ENCODE measurements at places on chromosomes 2 and 18.

DNA sequence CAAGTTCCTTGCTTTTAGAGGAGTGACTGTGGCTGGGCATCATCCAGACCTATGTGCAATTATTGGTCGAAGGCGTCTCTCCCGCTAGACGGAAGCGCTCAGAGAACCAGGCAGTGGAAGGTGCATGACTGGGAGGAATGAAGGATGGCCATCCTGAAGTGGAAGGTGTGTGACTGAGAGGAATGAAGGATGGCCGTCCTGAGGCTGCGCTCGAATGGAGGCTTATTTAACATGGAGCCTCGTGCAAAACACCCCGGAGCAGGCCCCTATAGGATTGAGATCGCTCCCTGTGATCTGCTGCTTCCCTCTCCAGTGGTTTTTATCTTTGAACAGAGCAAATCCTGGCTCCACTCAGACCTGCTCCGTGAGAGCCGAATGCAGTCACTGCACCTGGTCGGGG is 140.2 kb upstream of the ID2 start:
- DNase-seq = no peak

GRCh38 chr2:216181351-216181750 is 72.2 kb downstream of the XRCC5 start:
- DNase-seq = no peak

DNA sequence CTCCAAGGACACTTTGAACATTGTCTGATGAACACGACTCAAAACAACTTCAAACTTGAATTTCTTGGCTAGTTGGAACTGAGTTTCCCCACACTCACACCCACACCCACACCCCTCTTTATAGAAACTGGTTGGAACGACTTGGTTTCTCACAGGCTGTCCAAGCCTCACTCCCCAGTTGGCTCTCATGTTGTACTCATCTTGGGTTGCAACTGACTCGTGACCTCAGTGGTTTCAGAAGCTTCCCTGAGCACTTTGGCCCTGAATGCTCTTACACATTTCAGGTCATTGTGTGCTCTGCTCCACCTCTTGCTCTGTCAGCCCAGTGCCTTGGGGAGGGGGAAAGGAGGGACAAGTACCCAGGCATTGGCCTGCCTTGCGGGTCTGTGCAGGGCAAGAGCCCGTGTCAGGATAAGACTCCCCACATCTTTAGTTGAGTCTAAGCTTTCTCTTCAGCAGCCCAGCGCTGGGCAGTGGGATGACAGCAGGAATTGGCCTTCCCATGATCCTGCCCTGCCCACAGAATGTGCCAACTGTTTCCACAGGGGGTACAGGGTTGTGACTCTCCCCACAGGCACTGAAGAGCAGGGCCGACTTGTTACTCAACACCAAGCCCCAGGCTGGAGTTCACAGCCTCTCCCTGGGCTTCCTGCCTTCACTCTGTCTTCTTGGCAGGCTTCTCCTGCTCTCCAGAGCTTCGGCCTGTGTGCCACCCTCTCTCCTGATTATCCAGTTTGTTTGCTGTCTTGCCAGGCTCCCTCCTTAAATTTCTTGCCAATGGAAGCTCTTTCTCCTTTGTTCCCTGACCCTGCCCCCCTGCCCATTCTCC is 104.6 kb downstream of the RTN4 start:
- DNase-seq = no peak

DNA sequence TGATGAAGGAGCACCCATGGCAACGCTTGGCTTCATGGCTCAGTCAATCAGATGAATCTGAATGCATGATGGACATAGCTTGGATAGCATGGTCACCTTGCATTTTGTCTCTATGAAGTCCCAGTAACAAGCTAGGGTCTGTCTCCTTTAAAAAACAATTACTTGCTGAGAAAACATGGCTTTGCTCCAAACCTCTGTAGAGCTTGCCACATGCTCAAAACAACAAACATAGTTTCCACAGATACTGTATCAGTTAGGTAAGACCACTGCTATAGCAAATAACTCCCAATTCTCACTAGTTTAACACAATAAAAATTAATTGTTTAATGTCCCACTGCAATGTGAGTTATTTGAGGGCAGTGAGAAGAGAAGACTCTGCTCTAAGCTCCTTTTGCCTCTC is 401.0 kb downstream of the IRS1 start:
- no peak for DNase-seq

GRCh38 chr2:11697103-11697871 is 27.3 kb upstream of the NTSR2 start:
- DNase-seq = no peak

DNA sequence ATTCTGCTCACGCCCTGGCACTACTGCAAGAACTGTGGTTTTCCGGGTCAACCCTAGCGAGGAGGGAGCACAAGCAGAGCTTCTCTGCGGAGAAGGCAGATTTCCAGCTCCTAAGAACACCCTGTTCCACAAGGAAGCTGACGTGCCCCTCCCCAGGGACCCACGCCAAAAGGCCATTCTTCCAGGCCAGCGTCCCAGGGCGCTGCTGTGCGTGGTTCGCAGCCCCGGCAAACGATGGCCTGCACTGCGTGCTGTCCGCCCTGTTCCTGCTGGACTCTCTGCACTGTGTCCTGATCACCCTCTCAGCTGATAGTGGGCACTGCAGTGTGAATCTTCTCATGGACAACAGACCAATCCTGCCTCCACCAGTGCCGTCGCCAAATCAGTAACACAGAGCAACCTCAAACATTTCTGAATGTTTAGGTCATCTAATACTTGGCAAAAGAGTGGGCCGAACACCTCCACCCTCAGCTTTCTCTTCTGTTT is 49.1 kb downstream of the ADI1 start:
- no peak for DNase-seq

GRCh38 chr2:188475945-188476344 is 184.3 kb downstream of the GULP1 start:
- DNase-seq = no peak

- no peak for DNase-seq
These were observed 128.4 kb upstream of the CBLN2 start for GRCh38 chr18:72672364-72673184.

DNA sequence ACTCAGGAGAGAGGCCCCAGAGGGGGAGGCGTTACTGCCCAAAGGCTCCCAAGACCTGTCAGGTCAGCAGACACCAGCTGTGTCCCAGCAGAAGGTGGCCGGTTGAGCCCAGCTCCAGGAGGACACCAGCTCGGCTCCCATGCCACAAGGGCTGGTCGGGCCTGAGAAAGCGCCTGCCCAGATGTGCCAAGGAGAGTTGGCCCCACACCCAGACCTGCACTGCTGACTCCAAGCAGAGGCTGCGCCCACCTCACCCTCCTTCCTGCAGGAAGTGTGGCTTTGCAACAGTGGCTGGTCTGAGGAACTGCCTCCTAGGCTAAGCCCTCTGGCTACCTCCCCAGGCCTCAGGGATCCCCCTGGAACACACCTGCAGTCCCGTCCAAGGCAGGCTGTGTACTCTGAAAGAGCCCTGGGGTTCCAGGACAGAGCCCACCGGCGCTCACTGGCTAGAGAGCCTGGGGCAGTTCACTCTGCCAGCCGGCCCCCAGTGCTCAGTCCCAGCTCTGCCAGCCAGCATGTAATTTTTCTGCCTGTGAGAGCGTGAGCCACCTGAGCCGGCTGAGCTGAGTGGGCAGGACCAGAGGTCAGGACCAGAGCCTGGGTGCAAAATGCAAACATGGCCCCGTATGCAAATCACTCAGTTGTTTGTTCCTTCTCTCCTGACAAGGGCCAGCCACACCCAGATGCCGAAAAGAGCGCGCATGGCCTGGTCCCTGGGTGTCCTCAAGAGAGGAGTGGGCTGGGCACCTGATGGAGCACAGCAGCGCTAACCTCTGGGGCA is 36.9 kb upstream of the PTMA start:
- DNase-seq = no peak

- DNase-seq = no peak
These were observed 111.7 kb upstream of the SCN1A start for GRCh38 chr2:166239548-166239947.

- no peak for DNase-seq
These were observed 83.6 kb downstream of the SESTD1 start for GRCh38 chr2:179181002-179181401.

DNA sequence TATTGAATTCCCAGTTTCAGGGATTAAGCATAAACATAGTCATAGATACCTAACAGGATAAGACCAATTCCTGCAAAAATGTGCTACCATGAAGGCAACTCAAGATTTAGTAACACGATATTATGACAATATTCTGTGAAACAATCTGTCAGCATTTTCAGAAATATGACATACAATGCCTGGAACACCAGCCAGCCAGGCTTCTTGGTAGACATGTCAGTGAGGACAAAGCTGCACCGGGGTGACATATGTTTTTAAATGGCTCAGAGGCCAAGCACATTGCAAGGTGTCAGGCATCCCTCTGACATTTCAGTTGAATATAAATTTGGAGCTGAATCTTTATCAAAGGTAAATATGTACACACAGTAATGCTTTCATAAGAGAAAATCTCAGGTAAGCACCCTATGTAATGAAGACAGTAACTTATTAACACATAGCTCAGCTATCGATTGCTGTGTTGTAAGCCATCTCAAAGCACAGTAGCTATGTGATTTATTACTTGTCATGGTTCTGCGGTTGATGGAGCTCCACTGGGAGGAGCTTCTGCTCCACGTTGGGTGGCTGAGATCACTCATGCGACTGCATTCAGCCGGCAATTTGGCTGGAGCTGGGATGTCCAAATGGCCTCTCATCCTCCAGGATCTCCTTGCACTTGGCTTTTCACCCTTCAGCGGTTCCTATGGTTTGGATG is 31.9 kb upstream of the EML6 start:
- DNase-seq = no peak

- no peak for DNase-seq
These were observed 225.1 kb upstream of the LRRTM1 start for GRCh38 chr2:80529466-80530165.

GRCh38 chr2:773256-774160 is 96.3 kb upstream of the TMEM18 start:
- no peak for DNase-seq

DNA sequence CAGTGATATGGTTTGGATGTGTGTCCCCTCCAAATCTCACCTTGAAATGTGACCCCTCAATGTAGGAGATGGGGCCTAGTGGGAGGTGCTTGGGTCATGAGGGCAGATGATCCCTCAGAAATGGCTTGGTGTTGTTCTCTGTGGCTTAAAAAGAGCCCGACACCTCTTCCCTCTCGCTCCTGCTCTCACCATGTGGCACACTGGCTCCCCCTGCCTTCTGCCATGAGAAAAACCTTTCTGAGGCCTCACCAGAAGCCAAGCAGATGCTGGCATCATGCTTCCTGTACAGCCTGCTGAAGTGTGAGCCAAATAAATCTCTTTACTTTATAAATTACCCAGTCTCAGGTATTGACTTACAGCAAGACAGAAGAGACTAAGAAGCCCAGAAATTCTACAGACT is 357.1 kb downstream of the NRXN1 start:
- DNase-seq = no peak

- DNase-seq = no peak
These were observed 15.5 kb downstream of the GORASP2 start for GRCh38 chr2:170944545-170944944.

DNA sequence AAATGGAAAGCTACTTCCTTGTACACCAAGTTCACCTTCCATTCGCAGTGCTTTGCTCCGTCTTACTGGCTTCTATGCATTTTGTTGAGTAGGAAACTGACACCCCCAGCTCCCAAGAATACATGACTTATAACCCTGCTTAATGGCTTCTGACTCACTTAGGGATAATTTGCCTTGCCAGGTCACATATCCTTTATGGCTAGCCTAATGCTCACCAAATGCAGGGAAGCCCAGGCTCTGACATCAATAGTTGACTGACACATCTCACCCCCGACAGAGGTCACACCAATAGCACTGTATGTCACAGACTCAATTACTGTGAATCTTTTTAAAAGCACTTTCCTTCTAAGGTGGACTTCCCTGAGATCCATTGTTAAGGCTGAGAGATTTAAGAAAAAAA is 147.2 kb downstream of the DTNA start:
- DNase-seq = no peak

- DNase-seq = no peak
These were observed 91.2 kb downstream of the GLI2 start for GRCh38 chr2:120826716-120827410.

DNA sequence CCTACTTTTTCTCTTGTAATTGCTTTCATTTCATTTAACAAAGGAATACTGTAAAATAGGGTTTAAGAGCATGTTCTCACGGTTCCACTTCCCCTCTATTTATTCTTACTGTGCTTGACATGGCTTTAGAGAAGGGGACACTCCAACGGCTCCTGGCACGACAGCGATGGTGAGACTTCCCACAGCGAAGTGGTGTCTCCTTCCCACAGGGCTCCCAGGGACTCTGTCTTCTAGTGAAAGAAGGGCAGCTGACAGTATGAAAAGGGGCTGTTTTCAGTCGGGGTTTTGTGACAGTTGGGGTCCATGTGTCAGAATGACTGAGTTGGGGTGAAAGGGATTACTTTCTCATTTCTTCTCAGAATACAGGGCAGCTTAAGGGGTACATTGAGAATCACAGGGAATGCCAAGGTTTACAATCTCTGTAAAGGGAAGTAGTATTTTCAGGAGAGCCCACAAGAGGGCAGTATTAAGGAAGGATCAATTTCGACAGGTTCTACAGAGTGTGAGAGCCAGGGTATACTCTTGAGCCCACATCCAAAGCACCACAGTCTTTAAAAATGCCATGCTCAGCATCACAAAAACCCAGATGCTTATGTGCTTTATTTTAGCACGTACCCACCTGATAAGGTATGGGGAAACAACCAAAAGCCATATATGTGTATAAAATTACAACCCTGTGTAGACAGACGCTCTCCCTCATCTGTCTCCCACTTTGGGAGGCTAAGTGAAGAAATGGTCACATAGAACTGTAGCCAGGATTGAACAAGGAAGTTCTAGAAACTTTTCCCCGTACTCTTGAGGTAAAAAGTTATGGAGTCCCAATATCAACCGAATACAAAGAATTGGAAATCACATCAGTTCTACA is 31.3 kb upstream of the RAPGEF4 start:
- no peak for DNase-seq

DNA sequence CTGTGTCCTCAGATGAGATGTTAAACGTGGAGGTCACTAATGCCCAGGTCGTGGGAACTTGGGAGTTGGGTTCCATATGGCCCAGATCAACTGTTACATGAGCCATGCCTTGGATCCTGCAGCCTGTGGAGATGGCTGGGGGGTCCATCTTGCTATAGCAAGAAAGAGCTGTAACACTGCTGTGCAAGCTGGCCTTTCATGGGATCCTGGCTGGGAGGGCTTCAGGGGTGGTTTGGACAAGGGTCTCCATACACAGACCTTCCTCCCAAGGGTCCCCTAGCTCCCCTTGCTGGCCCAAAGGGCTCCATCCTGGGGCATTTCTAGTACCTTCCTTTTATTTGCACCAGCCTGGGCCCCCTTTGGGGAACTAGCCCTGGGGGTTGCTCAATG is 337.7 kb downstream of the DYSF start:
- DNase-seq = no peak

DNA sequence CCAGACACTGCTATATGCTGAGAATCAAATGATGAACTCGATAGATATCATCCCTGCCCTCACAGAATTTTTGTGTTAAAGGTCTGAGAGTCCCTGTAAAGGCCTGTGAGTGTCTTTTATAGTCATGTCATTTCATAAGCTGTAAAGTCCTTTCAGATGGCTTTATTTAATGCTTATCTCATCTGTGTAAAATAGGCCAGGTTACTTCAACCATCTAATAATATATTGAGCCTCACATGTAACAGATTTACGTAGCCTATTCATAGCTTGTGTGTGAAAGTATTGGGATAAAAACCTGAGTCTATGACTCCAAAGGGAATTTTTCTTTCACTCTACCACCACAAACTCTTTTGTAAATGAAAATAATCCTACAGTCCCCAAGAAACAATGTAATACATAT is 672.0 kb upstream of the SYT4 start:
- no peak for DNase-seq

All from CD8-positive, alpha-beta T cell (primary cell).